ENCODE measurements at places on chromosomes 11 and 22.

GRCh38 chr11:58933661-58934060, 5.6 kb upstream of the GLYATL1 start:
- DNase-seq, result no peak

GRCh38 chr11:60326955-60327354, at the start of gene MS4A6E:
TSS of gene MS4A6E (plus strand) at chr11:60327255. CDS start at chr11:60334896, 7,641 bp downstream.
- DNase-seq, result no peak

GRCh38 chr11:31798554-31799434, 12.3 kb downstream of the PAX6 start:
- DNase-seq, result no peak

DNA sequence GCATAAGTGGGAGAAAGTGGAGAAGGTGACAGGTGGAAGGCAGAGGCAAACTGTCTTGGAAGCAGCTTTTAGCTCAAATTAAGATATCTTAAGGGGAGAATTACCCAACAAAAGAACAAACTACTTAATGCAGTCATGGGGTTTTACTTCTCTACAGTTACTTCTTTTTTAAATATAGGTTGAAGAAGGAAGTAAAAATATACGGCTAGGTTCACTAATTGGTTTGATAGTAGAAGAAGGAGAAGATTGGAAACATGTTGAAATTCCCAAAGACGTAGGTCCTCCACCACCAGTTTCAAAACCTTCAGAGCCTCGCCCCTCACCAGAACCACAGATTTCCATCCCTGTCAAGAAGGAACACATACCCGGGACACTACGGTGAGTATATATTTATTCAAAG, 40.8 kb downstream of the PDHX start:
- DNase-seq, result no peak

GRCh38 chr11:96278039-96278897, 64.7 kb downstream of the MAML2 start:
- DNase-seq, result no peak

DNA sequence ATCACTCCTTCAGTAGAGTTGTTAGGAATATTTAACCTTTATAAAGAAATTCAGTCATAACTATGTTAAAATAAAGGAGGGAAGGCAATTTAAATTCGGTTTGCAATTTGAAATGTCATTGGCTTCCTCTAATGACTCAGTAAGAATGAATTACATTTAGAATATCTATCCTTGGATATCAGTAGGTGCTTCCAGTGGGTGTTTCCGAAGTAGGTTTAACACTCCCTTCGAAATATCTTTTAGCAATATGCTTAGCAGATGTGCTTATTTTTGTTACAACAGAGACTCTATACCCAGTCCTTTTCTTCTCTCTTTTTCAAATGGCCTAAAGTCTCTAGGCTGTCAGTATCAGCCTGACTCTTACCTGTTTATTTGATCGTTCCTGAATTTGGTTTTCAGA, 103.7 kb upstream of the RASSF10 start:
- DNase-seq, result no peak

DNA sequence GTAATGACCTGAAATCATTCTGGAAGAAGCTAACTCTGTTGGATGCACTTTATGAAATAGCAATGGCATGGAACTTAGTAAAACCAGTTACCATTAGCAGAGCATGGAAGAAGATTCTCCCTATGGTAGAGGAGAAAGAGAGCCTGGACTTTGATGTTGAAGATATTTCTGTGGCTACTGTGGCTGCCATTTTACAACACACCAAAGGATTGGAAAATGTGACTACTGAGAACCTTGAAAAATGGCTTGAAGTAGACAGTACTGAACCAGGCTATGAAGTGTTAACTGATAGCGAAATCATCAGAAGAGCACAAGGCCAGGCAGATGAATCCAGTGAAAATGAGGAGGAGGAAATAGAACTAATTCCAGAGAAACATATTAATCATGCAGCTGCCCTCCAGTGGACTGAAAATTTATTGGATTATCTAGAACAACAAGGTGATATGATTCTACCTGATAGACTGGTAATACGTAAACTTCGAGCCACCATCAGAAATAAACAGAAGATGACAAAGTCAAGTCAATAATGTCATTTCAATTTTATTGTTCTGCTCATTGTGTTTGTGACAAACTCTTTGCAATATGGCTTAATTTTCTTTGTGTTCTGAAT, 2.0 kb downstream of the JRKL start:
- no peak for DNase-seq

DNA sequence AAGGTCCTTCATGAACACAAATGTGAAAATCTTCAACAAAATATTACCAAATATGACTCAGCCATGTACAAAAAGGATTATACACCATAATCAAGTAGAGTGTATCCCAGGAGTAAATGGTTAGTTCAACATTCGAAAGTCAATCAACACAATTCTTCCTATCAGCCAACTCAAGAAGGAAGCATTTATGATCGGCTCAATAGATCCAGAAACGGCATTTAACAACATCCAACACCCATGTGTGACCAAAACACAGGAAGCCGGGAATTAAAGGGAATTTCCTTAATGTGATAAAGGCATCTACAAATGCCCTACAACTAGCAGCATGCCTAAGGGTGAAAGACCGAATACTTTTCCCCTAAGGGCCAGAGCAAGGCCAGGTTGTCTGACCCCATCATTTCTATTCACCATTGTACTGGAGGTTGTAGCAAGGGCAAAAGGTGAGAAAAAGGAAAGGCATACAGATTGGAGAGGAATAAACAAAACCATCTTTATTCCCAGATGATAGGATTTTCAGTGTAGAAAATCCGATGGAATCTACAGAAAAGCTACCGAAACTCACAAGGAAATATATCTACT, 69.9 kb upstream of the CLDN5 start:
- no peak for DNase-seq

GRCh38 chr22:25402160-25402500, 162.3 kb upstream of the GRK3 start:
- DNase-seq, result no peak

DNA sequence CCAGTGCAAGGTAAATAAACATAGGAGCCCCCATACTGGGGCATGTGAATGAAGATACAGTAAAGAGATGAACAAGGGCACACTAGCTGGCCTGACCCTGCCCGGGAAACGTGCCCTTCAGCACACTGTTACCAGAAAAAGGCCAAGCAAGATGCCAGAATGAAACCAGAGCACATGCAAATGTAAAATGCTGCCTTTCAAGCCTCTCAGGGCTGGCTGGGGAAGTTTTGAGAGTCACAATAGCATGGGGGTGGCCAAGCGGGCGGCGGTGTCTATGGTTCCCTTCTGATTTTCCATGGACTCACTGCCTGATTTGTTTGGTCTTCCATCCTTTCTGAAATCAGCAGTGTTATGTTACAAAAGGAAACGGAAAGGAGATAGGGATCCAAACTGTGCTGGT, 18.9 kb upstream of the SUSD2 start:
- no peak for DNase-seq

GRCh38 chr11:79375818-79376550, 64.8 kb downstream of the TENM4 start:
- DNase-seq, result no peak

DNA sequence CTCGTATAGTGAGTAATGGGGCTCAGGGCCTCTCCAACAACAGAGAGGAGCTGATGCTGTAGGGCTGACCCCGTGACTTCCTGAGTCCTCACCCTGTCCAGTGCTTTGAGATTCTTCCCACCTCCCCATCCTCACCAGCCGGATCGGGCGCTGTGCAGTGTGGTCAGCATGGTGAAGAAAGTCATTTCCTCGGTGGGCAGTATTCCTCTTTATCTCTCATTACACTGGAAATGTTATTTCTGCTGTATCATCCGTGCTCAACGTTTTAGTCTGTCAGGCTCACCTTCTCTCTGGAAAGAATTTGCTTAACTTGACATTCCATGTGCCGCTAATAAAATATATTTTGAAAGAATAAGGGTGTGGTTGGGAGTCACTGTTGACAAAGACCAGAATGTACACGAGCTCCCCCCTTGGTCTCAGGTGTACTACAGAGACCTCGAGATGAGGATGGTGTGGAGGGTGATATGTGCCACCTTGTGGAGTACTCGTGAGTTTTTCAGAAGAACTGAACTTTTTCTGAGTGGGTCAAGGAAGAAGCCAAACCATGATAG, 25.7 kb upstream of the SCGB1A1 start:
- no peak for DNase-seq

- DNase-seq, result no peak
These were observed 6.9 kb downstream of the SMPD1 start for GRCh38 chr11:6397156-6397555.

GRCh38 chr22:46224044-46224897, 25.8 kb downstream of the CDPF1 start:
- no peak for DNase-seq

DNA sequence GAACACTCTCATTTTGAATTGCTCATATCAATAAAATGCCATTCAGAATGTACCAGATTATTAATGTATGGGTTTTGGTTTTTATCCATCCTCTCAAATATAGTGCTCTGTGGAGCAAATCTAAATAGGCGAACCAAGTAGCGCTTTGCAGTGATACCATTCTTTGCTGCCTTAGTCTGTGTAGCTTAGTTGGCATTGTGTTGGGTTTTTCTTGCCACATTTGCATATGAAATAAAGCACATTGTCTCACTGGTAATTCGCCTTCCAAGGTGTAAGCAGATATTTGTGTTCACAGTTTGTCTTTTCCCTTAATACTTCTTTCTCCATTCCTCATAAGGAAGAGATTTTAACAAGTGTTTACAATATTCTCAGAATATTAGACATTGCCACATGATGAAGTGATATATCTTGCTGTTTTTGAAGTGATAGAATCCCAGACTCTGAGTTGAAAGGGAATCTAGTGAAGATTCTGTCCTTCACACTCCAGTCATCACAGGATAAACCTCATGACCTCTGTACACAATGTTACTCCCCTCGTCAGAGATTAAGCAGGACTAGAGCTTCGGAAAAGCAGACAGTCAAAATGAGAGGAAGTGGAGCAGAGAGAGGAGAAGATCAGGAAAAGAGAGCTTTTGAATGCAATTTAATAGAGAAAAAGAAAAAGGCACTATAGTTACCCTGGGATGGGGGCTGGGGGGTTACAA, 16.5 kb downstream of the C11orf91 start:
- DNase-seq, result no peak

DNA sequence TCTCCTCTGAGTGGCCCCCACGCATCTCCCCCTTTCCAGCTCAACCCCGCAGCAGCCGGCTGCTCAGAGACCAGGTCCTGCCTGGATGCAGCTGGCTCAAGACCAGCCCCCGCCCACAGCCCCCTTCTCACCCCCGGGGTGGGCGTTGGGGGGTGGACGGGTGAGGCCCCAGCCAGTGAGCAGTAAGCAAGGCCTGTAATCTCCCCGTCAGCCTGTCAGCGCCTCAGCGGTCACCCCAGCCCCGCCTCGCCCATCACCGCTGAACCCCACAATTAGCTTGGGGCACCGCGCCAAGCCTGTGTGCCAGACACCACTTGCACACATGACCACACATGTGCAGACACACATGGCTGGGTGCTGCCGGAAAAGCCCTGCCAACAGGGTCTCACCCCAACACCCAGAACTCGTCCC, 5.9 kb downstream of the PLXNB2 start:
- no peak for DNase-seq

DNA sequence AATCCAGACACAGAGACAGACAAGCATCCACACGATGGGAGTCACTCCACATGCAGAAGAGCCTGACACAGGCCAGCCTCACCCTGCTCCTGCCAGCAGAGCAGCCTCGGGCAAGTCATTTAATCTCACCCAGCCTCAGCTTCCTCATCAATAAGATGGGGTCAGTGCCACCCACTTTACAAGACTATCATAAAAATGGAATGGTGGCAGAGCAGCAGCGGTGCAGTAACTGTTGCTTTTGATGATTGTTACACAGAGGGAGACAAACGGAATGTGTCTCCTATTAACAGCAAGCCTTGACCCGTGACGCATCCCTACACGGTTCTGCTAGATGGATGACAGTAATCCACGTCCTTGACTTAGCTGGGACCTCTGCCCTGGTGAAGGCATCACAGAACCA, 26.0 kb upstream of the ARFGAP3 start:
- no peak for DNase-seq

GRCh38 chr11:16393340-16393739, 37.0 kb upstream of the SOX6 start:
- no peak for DNase-seq

GRCh38 chr11:32331792-32332191, 103.5 kb downstream of the WT1 start:
- no peak for DNase-seq

DNA sequence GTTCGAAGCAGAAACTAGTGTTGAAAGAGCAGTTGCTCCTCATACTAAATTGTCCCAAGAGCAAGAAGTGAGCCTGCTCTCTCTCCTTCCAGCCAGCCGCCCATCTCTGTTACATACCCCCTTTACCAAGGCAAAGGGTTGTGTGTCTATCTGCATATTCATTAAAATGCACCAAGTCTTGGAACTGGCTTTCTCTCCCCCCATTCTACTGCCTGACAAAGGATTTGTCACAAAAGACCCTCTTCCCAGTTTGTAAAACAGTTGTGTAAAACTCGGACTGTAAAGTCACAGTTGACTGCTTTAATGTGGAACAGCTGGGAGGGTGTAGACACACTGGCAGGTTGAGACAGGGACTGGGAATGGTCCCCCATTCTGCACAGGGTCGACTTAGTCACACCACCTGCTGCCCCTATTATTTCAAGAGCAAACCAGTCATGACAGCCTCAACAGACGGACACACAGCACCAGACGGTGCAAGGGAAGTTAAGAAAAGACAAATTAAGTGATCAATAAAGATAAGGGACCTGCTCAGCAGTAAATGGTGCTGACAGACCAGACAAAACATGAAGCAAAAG, 60.0 kb upstream of the HTATIP2 start:
- DNase-seq, result no peak

- peak; percentile 67 for DNase-seq
These were observed 18.6 kb upstream of the SCARF2 start for GRCh38 chr22:20456064-20456721.

GRCh38 chr11:116030697-116031331, 526.6 kb upstream of the CADM1 start:
- DNase-seq, result no peak

DNA sequence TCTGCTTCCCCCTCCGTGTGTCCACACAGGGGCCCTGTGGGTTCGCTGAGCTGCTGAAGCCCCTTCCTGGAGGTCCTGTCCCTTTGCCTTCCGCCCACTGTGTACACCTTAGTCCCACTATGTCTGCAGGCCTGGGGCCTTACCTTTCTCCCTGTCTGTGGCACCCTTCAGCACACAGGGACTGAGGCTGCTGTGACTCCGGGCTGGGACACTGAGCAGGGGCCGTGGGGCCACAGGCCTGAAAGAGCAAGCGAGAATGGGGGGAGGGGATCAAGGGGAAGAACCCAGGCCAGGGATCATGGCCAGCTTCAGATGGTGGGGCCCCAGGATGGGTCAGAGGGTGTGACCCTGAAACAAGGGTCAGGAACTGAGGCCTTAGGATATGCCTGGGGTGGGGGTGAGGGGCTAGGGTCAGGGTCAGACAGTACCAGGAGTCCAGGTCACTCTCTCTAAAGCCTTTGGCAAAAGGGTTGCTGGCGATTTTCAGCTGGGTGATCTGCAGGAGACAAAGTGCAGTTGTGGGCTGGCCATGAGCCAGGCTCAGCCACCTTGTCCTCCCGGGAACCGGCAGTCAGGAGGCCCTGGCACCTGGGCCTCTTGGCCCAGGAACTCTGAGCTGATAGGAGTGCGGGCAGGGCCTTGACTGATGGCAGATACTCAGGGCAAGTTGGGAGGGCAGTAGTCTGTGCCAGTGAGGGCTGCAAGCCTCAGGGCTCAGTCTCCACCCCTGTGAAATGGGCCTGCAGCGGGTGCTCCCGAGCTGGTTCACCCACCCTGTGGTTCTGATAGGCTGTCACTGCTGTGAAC, 2.6 kb upstream of the NUDT8 start:
- DNase-seq, result no peak
